ENCODE measurements at places on chromosomes 2 and 18. TPM values are rescaled to one million over a fixed set of nuclear protein-coding genes. Genes with fewer than 3 reads are reported as not detected.

- no peak for DNase-seq
Measured at GRCh38 chr2:45675263-45675812, 23.9 kb downstream of the PRKCE start.

DNA sequence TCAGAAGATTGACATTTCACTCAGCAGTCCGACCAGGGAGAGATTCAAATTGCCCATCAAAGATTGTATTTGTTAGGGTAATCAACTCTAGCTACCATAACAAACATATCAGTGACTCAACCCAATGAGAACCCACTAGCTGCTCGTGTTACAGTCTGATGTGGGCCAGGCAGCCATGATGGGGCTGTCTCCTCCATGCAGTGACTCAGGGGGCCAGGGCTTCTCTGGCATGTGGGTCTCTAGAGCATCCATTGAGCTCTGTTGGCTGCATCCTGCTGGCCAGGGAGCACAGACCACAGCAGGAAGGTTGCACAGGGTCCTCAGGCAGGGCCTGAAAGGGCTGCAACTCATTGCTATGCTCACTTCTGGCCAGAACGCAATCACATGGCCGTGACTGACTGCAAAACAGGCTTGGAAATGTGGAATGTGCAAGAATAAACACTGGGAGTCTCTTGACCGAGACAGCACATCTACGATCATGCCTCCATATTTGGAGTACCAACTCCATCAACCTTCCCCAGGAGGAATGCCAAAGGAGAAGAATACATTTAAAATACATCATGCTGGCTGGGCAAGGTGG is 216.8 kb downstream of the EIPR1 start:
- no peak for DNase-seq

DNA sequence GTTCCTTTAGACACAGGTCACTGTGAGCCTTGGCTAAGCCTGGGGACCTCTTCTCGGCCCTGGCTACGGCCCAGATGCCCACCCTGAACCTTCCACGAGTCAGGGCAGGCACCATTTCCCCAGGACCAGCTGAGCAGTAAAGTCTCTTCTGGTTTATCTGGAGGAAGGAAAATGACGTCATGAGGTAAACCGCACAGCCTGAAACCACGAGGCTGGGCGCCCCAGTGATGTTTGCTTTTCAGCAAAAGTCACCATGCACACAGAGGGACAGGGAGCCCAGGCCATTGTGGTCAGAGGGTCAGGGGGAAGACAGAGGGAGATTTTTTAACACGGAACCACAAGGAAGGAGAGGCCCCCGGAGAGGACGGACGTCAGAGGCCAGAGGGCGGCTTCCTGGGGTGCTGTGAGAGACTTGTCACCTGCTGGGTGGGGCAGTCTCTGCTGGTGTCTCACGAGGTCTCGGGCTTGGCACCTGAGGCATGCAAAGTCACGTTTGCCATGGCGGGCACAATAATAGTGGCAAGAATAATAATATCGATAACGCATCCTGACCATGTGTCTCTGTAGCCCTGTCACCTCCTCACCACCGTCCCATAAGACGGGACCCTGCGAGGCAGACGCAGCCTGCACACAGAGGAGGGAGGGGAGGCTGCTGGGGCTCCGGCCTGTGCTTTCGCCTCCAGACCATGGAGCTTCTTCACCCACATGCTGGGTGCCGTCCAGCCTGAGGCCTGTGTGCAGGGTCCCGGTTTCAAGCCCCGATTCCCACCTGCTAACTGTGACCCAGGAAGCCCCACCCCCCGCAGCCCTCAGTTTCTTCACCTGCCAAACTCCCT is 33.2 kb upstream of the FOSL2 start:
- DNase-seq, result no peak

- no peak for DNase-seq
Measured at GRCh38 chr2:106970471-106971261, 84.7 kb upstream of the ST6GAL2 start.

DNA sequence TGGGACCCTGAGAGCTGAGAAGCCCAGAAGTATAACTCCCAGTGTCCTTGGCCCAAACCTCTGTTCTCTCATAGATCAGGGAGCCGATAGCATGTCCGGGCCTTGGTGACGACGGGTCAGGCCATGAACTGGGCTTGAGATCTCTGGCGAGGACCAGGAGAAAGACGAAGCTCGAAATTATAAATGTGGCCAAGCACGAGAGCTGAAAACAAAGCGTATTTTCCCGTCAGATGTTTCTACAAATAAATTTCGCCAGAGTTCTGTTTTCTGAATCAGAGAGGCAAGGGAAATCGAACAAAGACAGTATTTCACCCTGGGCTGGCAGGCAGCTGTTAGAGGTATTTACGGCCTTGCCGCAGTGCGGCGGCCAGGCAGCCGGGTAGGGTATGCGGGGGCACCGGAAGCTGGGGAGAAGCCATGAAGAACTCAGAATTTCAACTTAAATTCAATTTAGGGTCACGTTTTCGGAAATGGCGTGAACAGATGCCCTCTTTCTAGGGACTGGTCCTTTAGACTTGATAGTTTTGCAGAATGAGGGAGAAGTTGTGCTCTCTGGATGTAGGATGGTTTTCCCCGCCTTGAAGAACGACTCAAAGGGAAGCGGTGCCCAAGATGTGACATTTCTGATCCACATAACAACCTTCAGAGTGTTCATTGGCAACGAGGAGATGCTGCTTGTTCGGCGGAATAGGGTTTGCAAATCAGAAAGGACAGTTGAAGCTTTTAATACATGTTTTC is 9.6 kb downstream of the HOXD8 start:
- DNase-seq, result no peak

GRCh38 chr2:181761175-181761574 is 80.9 kb upstream of the NEUROD1 start:
- no peak for DNase-seq

DNA sequence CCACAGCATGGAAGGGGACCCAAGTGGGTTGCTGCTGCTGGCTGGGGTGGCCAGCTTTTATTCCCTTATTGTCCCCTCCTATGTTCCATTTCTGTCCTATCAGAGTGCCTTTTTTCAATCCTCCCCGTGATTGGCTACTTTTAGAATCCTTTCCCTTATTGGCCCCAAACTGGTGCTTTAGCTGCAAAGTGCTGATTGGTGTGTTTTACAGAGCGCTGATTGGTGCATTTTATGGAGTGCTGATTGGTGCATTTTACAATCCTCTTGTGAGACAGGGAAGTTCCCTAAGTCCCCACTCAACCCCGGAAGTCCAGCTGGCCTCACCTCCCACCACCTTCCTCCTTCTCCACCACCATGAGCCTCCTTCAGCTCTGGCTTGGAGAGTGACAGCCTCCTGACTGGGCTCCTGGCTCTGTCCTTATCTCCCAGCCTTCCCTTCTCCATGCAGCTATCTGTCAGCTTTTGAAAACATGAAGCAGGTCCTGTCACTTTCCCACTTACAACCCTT is 20.7 kb upstream of the PLB1 start:
- no peak for DNase-seq

DNA sequence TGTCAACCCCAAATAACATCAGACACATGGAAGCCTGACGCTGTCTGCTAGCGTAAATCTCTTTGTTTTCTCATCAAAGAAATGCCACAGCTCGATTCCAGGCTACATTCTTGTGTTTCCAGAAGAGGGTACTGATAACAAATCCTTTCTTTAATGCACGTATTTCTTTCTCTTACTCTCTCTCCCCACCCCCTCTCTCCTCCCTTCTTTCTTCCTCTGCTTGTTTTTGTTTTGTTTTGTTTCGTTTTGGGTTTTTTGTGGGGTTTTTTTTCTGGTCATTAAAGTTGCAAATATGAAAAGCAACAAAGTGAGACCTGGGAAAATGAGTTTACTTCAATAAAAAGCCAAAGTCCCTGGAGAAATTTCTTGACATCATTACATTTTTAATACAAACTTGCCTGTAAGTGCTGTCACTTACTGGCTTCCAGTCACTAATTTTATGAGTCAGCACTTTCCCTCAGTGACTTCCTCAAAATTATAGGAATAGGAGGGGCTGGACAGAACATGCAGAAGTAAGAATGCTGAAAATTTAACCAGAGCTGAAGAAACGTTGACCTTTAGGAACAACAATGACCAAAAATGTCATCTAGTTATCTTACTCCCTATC is 106.7 kb upstream of the NABP1 start:
- no peak for DNase-seq

DNA sequence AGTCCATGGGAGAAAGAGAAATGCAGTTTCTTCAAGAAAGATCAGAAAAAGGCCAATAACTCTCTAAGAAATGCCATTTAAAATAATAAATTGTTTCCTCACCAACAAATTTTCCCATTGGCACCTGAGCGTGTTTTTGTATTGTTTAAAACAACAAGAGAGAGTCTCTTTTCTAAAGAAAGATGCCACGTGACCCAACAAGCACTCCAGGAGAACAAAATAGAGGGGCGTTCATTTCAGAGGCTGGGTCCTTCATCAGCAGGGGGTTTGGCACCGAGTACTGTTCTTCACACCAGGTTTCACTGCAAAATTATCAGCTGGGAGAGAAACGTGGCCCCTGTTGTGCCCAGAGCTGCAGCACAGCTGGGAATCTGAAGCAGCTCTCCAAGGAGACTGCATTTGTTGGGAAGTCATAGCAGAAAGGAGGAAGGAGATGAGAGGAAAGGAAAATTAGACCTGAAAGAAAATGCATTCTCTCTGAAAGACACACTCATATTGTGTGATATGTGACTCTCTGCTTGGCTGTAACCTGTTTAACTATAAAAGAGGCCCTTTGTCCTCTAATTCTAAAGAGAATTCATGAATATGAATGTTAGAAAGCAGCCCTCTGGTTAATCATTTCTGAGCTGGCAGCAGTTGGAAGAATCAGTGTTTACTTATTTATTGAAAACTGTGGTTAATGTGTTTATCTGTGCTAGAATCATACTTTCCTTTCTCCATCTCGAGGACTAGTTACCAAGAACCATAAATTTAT is 205.3 kb upstream of the CDH20 start:
- no peak for DNase-seq

GRCh38 chr2:120134263-120134662 is 88.9 kb downstream of the TMEM185B start:
- no peak for DNase-seq

DNA sequence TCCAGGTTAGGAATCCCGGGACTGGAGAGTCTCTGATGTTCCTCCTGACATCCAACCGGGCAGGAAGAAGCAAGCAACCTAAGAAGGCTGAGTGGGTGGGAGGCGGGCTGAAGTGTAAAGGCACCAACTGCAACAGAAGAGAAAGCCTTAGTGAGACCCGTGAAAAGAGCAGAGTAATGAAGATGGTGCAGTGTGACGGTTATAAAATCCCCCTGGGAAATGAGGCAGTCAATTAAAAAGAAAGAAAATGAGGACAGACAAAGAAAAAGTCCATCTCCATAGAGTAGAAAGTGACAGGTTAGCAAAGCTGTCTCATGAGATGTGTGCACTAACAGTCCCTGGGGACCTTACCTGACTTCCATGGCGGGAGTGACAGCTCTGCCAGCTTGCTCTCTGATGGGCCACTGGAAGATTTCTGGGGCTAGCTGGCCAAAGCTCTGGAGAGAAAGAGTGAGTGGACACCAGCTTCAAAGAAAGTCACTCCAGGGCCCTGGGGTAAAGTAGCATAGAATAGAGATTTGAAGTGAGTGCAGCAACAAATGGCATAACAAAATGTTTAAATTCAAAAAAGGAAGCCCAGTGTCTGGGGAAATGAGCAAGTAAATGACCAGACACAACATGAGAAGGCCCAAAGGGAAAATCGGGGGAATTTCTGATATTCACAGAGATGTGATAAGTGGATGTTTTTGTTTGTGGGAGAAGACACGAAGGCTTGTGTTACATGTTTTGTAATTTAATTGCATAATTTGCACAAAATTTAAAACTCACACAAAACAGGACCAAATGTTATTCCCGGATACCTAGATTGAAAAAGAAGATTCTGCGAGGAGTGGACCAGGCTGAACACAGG is 44.1 kb upstream of the IGFBP2 start:
- no peak for DNase-seq

DNA sequence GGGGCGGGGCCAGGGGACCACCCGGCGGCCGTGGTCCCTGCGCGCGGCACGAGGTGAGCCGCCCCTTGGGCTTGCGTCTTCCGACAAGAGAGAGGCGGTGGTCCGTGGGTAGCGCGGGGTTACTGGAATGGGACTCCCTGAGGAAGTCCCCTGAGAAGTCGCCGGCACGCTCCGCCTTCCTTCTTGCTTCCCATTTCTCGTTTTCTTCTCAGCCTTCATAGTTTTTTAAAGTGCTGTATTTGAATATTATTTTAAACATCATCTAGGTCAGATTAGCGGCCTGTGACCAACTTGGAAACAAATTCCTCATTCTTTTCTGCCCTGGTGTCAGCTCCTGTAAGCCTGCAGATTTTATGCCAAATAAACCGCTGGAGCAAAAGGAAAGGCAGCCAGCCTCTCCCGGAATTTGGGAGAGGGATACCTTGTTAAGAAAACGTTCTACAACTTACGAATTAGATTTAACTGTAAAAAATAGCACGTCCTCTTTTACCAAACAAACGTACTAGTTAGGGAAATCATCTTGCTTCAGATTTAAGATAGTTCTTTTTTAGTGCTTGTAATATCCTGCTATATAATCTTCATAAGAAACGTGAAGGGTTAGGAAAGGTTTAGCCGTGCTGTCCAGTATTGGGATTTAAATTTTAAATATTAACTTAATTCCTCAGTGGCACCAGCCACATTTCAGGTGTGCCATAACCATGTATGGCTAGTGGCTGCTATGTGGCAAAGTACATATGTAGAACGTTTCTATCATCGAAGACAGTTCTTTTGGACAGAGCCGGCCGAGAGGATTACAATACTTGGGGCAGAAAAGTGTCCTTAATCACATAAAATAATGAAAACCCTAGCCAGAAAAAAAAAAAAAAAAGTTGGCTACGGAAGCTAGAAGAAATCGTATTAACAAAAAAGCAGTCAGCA is 628 bp upstream of the PTPN2 start:
- DNase-seq, result no peak

GRCh38 chr2:65129286-65129825 is 550 bp downstream of the RAB1A start:
- DNase-seq, result no peak

- DNase-seq, result no peak
Measured at GRCh38 chr2:25402477-25402876, 60.8 kb upstream of the DNMT3A start.

DNA sequence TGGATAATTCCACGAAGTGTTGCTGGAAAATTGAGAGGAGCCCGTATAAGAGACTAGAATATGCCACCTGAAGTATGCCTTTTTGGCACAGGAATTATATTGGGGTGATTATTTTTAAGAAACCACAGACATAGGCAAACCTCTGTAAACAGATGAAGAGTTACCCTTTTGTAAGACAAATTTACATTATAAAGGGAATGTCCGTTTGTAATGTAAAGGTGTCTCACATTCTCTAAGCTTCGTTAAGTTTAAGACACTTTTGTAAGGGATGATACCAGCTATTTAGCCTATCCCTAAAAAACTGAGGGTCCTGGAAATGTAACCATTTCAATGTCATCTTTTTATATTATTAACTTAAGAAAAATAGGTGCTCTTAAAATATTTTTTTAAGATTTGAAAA is 432.8 kb upstream of the SYT4 start:
- DNase-seq, result no peak

The MFSD2B gene
- not detected for total RNA-seq

The IL36RN gene
- total RNA-seq, result not detected

The PRKAG3 gene
- total RNA-seq, result not detected

The FRZB gene
- total RNA-seq, result 19.8 TPM

The EMILIN1 gene
- total RNA-seq, result 4.5 TPM

The DPP4 gene
- 6.4 TPM for total RNA-seq

The KYNU gene
- 0.16 TPM for total RNA-seq
